Activated T-cell treated with anti-CD3 and anti-CD28 coated beads, Interleukin-2, amount 50 U/mL, for 24 hours (primary cell): ENCODE measurements at places on chromosomes 11 and 22.

DNA sequence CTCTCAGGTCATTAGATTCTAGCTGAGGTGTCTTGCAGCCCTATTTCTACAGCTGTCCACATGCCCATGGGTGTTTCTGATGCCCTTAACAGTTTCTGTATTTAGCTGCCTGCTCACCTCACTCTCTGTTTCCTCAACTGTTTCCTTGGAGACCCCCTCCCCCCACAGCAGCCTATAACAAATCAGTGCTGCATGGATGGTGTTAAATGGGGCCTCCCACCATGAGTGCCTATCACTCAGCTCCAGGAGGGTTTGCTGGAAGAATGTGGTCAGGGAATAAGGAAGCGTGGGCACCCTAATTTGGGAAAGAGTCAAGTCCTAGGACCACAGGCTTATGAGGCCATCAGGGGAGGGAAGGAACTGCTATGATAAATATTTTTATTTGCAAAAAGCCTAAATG is 8.6 kb downstream of the KLHL35 start:
- no peak for DNase-seq

DNA sequence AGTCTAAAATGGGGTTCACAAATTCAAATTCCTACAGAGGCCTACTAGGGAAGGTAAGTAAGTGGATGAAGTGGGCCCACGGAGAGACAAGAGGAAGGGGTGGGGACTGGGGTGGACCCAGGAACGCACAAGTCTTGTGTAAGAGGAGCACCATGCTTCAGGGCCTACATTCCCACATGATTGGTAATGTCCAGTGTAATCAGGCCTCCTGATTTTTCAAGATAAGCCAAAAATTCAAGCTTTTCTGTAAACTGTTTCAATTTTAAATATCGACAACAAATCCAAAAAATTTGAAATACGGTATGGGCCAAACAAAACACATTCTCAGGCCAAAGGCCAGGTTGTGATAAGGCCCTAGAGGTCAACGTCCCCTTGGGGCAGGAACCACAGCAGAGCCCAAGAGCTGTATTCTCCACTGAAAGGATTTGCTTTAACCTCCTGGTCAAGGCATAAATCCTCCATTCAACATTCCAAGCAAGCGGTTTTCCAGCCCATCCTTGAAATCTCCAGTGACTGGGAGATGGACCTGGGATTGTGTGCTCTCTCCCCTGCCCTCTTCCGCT is 116.4 kb downstream of the TRIM29 start:
- no peak for DNase-seq

DNA sequence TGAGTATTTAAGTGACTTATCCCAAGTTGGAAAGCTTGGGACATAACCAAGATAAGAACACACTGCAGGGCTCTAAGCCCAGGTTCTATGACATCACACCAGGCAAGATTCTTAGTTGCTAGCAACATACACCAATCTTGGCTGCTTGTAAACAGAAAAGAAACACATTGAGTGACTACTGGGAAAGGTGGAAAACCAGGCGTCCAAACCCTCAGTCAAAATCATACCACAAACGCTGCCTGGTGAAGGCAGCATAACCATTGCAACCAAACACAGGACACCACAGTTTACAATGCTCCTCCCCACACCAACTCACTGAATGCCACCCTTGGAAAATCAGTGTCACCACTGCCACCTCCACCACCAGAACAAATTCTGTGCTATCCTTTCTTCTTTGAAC is 379.9 kb downstream of the TTC28 start:
- DNase-seq, result no peak

DNA sequence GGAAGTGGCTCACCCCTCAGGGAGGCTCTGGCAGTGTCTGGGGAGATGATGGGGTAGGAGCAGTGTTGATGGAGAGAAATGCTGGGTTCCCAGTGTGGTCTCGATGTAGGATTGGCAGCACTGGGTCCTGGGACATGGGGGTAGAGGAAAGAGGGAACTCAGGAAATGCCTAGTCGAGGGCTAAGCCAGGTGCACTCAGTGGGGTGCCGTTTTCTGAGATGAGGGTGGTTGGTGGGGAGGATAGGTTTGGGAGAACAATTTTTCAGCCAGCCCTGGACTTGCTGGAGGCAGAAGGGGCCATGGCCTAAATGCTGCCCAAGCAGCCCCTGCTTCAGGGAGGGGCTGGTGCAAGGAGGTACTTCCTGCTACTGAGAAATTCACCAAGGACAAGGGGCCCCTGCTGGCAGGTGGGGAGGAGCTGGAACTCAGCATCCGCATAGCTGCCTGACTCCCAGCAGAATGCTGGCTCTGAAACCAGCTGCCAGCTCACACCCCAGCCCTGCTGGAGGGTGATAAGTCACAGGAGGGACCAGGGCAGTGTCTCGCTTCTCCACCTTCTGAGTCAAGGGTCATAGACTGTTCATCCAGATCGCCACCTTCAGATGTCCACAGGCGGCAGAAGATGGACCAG is 6.0 kb downstream of the CCDC157 start:
- no peak for DNase-seq

GRCh38 chr11:61596990-61597389 is 16.1 kb upstream of the SYT7 start:
- DNase-seq, result no peak

GRCh38 chr22:22618448-22618847 is 26.0 kb upstream of the GGTLC2 start:
- DNase-seq, result no peak

DNA sequence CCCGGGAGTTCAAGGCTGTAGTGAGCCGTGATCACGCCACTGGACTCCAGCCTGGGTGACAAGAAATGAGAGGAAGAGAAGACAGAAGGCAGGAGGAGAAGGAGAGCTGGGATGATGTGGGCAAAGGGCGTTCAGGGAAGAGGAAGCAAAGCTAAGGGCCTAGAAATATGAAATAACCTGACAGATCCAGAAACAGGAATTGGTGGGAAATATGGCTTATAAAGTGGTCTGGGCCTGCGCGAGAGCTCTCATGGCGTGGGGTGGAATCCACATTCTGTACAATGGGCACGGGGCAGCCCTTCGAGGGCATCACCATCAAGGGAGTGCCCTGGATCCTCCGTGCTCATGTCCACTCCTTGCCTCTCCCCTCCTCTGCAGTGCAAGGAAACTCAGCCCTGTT is 46.8 kb upstream of the RASSF10 start:
- DNase-seq, result no peak

DNA sequence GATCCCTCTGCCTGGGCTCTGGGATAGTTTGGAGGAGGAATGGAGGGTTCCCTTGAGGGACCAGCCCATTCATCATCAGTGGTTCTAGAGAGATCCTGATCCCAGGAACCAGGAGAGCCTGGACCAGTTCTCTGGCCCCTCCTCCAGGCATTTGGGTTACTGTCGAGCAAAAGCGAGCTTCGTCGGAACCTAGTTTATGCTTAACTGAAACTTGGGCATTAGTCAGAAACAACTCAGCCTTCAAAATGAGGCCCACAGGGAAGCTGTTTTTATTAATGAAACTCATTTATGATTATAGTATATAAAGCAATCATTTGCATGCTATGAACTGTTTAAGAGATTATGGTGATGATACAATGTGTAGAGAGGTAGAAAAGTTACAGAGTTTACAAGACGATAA is 61.4 kb downstream of the LIF start:
- DNase-seq, result peak; percentile 50

DNA sequence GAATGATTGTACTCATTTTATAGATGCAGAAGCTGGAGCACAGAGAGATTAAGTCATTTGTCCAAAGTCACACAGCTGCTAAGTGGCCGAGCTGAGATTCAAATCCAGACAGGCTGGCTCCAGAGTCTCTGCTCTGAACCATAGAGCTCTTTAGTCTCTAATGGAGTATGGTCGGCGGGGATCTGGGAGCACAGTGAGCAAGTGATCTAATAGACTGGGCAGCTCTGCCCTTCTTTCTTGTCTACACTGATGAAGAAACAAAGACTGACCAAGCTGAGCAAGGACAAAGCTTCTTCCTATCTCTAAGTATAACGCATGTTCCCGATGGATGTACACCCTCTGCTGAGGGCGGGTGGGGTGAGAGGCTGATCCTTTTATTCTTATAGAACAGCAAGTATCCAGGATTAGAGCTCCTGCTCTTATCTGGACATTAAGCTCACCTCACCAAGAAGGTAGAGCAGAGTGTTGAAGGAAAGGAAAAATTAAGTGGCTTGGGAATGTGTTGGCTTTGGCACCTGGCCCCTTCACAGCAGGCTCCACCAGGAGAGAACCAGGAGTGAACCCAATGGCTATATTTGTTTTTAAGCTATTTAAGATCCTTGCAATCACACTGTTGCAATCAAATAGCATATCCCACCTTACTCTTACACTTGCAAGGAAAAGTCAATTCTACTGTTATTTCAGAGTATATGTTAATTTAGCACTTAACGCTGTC is 68.7 kb downstream of the ETS1 start:
- no peak for DNase-seq

DNA sequence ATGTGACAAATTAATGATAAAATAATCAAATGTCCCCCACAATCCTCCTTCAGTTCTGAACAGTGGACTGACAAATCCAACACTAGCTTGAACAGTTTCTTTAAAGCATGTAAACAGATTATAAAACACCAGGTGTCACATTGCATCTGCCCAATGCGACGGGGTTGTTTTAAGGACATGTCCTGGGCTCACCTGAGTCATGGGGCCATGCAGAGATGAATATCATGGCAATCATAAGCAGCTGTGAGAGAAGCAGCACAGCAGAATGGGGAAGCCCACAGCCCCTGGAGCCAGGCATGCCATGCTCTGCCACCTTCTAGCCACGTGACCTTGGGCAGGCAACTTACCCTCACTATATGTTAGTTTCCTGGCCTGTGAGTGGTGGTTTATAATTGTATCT is 93.9 kb upstream of the KCNA4 start:
- DNase-seq, result no peak

GRCh38 chr11:66326261-66327111 is 9.6 kb upstream of the CD248 start:
- DNase-seq, result peak; percentile 66

- DNase-seq, result peak; percentile 50
Measured at GRCh38 chr11:102287964-102288724, 29.1 kb upstream of the BIRC3 start.

- peak; percentile 9 for DNase-seq
Measured at GRCh38 chr11:47616726-47617416, 22.7 kb upstream of the C1QTNF4 start.

DNA sequence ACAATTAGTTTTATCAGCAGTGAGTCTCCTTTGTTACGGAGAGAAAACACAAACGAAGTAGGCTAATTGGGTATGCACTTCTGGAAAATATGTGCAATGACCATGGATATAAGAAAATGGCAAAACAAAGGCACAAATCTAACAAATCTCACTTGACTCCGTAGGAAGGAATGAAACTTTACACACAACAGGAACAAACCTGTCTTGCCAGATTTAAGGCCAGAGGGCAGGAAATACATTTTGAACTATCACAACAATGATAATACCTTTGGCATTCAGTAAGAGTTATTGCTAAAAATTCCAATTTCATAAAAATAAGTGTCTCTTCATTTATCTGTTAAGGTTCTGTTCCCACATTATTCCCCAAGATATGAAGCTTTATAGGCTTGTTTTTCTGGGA is 36.6 kb downstream of the SLC25A17 start:
- DNase-seq, result no peak

- no peak for DNase-seq
Measured at GRCh38 chr22:30574997-30575671, 669 bp upstream of the GAL3ST1 start.

GRCh38 chr22:42376711-42377554 is 55.3 kb downstream of the NFAM1 start:
- no peak for DNase-seq

DNA sequence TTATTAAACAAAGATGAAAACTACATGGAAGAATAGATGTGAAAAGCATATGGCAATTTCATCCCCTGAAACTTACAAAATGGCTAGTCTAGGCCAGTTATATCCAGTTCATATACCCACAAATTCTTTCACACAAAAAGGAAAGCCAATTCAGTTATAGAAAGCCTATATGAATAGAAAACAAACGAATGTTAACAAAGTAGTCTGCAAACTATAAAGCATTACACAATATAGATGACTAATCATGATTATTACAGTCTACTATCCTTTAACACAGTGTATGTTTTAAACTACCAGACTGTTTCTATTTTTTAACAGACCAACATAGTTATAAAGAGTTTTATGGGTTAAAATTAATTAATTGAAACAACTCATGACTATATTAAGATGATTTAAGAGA is 12.1 kb downstream of the DCUN1D5 start:
- DNase-seq, result no peak

GRCh38 chr11:101915791-101916291 is 481 bp downstream of the ANGPTL5 start:
- no peak for DNase-seq

DNA sequence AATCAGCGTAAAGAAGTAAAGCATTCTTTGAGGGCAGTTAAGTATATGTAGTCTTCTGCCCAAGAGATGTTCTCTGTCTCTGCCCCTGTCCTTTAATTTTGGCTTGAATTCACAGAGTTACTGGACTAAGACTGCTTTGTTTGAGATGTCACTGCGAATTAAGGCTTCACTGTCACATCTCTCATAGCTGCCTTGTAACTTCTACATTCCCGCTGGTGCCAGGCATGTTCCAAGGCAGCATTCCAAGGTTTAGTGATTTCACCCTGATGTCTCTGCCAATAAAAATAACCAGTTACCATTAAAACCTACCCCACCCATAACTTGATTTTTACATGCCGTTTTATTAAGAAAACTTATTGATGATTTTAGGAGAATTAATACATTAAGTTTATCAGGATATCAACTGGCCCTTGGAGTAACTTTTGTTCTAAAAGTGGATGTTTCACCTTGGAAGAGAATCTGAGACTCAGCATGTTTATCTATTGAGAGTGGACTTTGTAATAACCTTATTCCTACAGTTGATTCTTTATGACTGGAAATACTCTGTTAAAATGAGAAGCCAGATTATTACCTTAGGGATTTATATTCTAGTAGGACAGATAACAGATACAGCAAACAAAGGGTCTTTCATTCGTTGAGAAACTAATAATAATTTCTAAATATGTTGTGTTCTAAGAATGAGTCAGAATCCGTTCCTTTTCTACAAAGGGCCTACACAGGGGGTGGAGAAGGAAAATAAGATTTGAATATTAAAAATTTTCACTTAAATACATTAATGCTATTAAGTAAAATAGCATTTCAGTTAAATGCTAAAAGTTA is 110.2 kb downstream of the UVRAG start:
- no peak for DNase-seq

DNA sequence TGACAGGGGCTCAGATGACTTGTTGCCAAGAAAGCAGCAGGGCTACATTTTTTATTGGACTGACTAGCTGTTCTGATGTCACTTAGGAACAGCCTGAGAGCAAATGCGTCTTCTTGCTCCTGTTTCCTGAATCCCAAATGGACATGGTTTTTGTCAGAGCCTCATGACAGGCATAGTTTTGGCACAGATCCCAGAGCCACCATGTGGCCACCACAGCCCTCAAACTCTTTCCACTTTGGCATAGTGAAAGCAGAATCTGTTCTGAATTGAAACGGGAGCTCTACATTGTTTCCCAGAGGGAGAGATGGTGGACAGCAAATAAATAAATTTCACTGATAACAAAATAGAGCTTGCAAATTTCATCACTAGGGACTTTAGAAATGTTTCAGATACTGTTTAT is 222.2 kb downstream of the C11orf87 start:
- no peak for DNase-seq

- DNase-seq, result no peak
Measured at GRCh38 chr11:44518968-44519550, 46.4 kb upstream of the CD82 start.
